ENCODE measurements at places on chromosomes 7 and 10. TPM values are rescaled to one million over a fixed set of nuclear protein-coding genes. Genes with fewer than 3 reads are reported as not detected.

LIPK gene
- not detected for total RNA-seq

PON3 gene
- total RNA-seq, result 0.14 TPM

PANK1 gene
- total RNA-seq, result 5.7 TPM

TMEM176B gene
- 0.14 TPM for total RNA-seq

BAIAP2L1 gene
- 1.9 TPM for total RNA-seq

CCDC136 gene
- total RNA-seq, result 14.3 TPM

OPN4 gene
- total RNA-seq, result not detected

HTRA1 gene
- not detected for total RNA-seq
